ENCODE measurements at places on chromosomes 4 and X.

GRCh38 chr4:85779165-85779564, 304.2 kb downstream of the ARHGAP24 start:
- no peak for DNase-seq

GRCh38 chr4:56907489-56908205, at the start of gene REST:
TSS of gene REST (plus strand) at chr4:56907900. CDS start at chr4:56910639, 2,739 bp downstream.
- DNase-seq: peak; percentile 69

DNA sequence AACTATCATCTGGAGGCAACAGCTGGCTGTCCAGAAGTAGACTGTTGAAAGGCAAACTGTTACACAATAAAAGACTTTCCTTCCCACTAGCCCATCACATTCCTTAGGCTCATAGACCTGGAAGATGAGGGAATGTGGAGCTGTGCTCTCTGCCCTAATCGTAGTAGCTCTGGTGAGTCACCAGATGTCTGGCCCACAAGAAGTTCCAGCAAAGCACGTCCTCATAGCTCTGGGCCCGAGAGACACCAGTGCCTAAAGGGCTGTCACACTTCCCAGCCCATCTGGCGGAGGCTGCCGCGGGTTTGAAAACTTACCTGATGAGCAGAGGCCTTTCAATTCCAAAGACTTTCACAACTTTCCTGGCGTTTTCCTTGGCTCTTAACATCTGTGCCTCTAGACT, 81.7 kb upstream of the STOX2 start:
- no peak for DNase-seq

DNA sequence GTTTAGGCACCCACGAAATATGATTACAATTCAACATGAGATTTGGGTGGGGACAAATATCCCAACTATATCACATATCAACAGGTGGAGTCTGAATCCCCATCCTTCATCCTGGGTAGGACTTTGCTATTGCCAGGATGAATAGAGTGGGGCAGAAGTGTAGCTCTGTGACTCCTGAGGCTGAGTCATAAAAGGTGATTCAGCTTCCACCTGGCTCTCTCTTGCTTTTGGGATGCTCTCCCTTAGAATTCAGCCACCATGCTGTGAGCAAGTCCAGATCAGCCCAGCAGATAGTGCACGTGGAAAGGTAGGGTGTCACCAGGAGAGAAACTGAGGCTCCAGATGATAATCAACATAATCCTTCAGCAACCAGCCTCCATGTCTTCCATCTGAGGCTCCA, 193.8 kb upstream of the BCOR start:
- DNase-seq: no peak

DNA sequence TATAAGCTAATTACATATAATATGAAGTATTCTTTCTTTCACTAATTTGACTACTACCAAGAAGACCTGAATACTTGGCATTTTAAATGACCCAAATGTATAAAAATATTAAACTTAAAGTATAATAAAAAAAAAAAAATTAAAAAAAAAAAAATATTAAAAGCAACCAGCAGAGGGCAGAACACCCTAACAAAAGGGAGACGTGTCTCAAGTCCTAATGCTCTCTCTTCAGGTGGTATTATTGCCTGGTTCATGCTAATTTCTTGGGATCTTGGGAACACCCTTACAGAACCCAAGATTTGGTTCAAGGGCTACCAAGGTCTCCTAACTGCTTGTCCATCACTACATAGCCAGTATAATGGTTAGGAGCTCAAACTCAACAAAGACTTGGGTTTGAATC, 754.8 kb downstream of the RAB28 start:
- no peak for DNase-seq

DNA sequence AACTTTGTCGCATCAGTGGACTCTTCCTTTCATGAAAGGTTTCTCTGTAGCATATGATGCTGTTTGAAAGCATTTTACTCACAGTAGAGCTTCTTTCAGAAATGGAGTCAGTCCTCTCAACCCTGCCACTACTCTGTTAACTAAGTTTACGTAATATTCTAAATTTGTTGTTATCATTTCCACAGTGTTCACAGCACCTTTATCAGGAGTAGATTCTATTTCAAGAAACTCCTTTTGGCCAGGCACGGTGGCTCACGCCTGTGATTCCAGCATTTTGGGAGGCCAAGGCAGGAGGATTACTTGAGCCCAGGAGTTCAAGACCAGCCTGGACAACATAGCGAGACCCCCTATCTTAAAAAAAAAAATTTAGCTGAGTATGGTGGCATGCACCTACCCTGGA, 90.0 kb downstream of the KDM6A start:
- DNase-seq: no peak

- no peak for DNase-seq
These were observed 420.3 kb downstream of the PDHA2 start for GRCh38 chr4:96260064-96260682.

DNA sequence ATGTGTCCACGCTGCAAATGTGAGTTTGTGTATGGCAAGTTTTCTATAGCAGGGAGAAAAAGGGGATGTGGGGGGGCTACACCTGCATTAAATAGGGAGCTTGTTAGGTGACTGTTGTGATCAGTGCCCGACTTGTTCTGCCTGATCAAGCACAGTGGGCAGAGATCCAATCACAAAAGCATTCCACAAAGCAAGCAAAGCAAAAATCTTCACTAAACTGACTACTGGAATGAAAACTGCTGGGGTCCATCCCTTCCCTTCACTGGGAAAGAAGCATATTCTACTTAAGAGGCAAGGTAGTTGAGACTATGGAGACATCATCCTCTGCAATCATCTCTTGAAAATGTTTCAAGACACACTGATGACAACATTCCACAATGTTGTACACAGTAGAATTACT, 5.2 kb downstream of the IRS4 start:
- DNase-seq: no peak

DNA sequence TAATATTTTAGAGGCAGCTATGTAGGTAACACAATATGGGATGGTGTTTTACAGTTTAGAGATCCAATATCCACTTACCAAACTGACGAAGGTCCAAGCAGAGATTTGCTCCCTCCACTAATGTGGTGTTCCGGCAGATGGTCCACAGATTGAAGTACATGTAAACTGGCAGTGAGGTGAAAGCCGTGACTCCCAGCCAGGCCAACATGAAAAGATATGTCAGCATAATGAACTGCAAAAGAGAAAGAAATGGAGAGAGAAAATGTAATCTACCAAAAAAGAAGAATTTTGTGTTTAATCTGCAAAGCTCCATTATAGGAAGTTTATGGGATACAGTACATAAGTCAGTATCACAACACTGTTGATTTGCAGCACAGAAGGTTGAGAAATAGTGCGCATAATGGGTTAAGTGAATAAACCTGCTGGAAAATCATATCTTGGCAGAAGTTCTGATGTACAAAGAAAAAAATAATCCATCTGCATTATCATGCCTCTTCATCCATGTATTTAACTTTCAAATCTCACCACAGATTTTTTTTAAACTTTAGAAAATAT, 160.2 kb downstream of the GPM6A start:
- no peak for DNase-seq

- peak; percentile 49 for DNase-seq
These were observed 50.8 kb upstream of the TRIM2 start for GRCh38 chr4:153153339-153153871.
